Amniotic epithelial cell (primary cell): ENCODE measurements at places on chromosomes 13 and 19.

DNA sequence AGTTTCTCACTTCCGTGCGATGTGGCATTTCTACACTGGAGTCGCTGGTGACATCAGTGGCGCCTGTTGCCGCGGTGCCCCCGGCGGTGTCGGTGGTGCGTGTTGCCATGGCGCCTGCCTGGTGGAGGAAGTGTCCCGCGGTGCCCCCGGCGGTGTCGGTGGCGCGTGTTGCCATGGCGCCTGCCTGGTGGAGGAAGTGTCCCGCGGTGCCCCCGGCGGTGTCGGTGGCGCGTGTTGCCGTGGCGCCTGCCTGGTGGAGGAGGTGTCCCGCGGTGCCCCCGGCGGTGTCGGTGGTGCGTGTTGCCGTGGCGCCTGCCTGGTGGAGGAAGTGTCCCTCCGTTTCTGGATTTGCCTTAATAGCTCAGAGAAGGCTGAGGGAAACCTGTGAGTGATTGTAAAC lies 127.6 kb downstream of the KDM4B start:
- DNase-seq = no peak

DNA sequence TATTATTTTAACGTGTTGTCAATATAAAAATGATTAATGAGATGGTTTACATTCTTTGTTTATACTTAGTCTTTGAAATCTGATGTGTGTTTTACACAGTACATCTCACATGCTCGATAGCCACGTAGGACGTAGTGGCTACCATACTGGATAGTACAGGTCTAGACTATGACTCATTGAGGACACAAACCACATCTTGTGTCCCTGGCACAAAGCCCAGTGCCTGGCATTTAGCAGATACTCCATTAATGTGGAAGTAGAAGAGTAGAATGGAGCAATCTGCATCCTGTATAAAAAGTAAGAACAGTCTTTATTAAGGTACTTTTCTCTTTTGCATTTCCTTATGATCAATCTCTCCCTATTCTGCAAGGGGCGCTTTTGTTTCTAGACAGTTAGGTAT lies 49.0 kb upstream of the FRY start:
- peak; percentile 98 for DNase-seq

- DNase-seq = no peak
Measured at GRCh38 chr13:68872338-68872737, 1235.3 kb upstream of the ATXN8OS start.

DNA sequence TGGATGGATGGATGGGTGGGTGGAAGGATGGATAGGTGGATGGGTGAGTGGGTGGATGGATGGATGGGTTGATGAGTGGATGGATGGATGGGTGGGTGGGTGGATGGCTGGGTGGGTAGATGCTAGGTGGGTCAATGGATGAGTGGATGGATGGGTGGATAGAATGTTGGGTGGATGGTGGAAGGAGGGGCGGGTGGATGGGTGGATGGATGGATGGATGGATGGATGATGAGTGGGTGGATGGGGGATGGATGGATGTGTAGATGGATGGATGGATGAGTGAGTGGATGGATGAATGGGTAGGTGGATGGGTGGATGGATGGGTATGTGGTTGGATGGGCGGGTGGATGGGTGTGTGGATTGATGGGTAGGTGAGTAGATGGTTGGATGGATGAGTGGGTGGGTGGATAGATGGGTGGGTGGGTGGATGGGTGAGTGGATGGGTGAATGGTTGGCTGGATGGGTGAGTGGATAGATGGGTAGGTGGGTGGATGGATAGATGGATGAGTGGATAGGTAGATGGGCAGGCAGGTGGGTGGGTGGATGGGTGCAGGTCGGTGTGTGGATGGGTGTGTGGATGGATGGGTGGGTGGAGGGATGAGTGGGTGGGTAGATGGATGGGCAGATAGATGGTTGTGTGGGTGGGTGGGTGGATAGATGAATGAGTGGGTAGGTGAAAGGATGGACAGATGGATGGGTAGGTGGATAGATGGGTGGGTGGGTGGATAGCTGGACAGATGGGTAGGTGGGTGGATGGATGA lies 4.4 kb upstream of the SHC2 start:
- no peak for DNase-seq

GRCh38 chr13:113209759-113210421 lies 477 bp downstream of the CUL4A start:
- peak; percentile 55 for DNase-seq

GRCh38 chr13:101018720-101019119 lies 344.1 kb upstream of the TMTC4 start:
- DNase-seq = peak; percentile 83

- DNase-seq = no peak
Measured at GRCh38 chr19:30401956-30402355, 29.8 kb downstream of the ZNF536 start.

DNA sequence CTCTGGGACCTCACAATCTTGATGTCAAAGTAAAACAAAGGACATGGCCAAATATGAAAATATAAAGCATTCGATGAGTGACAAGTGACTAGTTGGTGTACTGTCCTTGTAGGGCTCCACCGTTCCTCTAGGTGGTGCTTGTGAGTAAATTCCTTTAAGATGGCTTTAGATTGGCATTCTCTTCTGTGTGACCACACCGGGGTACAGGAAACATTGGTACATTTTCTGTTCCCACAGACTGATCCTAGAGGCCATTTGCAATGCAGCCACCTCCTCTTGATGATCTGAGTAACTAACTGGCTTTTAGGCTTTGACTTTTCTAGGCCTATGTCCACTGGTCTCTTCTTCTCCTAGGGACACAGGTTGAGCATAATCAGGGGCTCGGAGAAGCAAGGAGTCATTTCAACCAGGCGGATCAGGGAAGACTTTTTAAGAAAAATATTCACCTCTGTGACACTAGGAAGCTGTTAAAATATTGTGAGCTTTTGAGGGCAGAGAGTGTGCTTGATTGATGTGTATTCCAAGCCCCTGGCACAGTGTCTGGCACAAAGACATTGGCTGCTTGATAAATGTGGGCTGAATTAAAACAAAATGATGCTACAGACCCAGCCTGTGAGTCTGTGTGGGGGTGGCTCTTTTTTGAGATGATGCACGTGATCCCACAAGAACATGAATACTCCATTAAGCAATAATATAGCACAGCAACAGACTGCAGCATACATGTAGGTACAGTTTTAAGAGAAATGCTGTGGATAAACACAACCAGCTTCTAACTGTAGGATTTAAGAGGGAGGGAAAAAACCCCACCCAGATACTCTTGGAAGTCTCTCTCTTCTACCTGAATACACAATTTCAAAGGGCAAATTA lies 21.0 kb downstream of the EPSTI1 start:
- peak; percentile 54 for DNase-seq

DNA sequence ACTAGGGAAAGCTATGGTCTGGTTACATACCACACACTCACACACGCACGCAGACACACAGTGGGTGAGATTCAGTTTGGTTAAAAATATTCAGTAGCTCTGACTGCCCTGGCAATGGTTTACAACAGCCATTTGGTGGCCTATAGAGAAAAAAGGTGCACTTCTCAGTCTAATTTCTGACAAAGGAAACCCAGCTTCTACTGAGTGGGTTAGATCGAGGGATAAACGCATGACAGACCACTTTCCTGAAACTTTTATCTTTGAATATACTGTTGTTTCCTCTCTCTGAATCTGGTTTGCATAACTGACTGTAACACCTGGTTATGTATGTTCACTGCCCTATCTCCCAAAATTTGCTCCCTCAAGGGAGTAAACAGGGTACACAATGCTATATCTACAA lies 2.5 kb downstream of the LIG4 start:
- DNase-seq = no peak

GRCh38 chr19:57338877-57339276 lies 12.2 kb upstream of the ZNF304 start:
- no peak for DNase-seq

DNA sequence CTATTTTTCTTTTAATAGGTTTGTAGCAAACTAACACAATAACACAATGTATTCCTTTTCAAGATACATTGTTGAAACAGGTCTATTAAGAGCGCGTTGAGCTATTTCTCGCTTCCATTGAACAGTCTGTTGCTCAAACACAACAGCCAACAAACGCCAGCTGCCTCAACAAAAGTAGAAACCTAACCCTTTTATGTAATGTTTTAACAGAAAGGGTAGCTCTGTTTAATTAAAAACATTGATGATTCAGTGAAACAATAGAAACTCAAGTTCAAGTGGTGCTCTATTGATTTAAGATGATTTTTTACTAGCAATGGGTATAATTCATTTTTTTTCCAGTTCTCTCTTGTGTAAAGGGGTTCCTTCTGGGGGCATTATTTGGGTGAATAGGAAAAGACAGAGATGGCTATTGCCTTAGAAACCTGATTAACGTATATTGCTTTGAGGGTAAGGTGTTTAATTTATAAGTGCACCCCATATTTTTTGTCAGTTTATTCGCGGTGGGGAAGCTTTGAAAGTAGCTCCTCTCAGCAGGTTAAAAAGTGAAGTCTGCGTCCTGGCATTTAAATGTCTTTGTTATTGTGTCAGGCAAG lies 14.9 kb downstream of the ZIC2 start:
- no peak for DNase-seq

DNA sequence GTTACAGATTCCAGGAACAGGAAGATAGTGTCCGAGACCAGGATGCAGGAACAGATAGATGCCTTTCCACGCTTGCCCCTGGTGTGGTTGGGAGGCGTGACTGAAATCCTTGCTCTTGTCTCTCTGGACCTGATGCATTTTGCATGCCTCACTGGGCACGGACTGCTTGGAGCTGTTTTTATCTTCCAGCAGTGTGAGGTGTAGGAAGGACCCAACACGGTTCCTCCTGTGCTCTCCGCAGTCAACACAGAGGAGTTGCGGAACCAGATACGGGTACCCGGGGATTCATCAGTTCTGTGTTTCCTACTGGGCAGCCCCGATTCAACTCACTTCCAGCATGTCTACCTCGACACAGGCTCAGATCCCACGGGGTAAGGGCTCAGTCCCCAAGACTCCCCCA lies 6.5 kb downstream of the DOT1L start:
- peak; percentile 55 for DNase-seq

DNA sequence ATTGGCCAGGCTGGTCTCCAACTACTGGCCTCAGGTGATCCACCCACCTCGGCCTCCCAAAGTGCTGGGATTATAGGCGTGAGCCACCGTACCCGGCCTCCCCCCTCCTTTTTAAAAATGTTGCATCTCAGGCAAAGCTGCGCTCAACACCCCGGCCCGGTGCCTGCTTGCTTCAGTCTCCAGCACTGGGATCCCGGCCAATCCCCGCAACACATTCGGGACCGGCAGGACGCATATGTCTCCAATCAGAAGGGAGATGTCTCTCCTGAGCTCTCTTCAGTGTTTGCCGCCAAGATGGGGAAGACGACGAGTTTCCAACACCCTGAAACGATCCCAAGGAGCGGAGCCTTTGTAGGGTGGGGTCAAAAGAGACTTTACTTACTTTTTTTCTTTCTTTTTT lies 16.1 kb downstream of the GNG7 start:
- DNase-seq = no peak

- DNase-seq = no peak
Measured at GRCh38 chr13:108226184-108226583, 8.0 kb downstream of the ABHD13 start.

DNA sequence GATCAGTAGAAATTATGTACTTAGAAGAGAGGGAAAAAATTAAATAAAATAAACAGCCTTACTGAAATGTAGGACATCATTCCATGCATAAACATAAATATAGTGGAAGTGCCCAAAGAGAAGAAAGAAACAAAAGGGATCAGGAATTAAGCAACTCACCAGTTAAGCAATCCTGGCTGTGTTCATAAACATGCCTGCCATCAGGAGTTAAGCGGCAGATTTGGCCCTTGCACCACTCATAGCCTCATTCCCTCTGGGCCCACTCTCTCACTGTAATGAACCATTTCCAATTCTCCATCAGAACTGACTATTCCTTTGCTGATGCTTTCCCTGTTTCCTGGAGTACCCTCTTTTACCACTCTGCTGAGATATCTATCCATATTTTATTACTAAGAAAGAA lies 281.4 kb downstream of the LHFPL6 start:
- peak; percentile 77 for DNase-seq
